ENCODE measurements at places on chromosomes 3 and 15.

GRCh38 chr3:142853270-142854168 is 35.4 kb downstream of the PCOLCE2 start:
- no peak for DNase-seq

DNA sequence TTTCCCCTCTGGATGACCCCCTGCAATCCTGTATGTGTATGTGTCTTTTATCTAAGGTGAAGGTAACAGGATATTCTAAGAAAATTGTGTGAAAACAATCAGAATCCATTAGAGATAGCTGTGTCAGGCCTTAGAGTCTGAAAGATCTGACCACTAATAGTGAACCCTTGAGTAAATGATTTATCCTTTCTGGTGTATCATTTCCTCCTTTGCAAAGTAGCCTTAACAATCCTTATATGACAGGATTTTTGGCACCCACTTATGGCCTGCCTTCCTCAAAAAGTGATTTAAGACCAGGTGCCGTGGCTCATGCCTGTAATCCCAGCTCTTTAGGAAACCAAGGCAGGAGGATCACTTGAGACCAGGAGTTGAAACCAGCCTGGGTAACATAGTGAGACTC is 110.2 kb downstream of the RBPMS2 start:
- no peak for DNase-seq

DNA sequence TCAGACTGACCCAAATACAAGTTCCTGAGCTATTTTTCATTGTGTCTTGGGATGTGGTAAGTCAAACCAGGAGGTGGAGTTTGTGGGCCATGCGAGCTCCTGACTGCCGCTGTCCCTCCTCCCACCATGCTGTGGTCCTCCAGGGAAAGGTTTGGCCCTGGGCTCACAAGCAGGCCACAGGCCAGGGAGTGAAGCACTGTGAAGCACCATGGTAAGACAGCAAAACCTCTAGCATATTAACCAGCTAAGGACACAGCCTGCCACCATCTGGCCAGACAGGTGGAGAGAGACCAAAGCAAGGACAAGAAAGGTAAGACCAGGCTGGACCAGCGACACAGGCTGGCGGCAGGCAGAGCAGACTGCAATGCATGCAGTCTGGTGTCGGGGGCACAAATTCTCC is 15.3 kb downstream of the RAB43 start:
- no peak for DNase-seq

GRCh38 chr3:185363662-185364203 is 797 bp downstream of the MAP3K13 start:
- DNase-seq, result no peak

DNA sequence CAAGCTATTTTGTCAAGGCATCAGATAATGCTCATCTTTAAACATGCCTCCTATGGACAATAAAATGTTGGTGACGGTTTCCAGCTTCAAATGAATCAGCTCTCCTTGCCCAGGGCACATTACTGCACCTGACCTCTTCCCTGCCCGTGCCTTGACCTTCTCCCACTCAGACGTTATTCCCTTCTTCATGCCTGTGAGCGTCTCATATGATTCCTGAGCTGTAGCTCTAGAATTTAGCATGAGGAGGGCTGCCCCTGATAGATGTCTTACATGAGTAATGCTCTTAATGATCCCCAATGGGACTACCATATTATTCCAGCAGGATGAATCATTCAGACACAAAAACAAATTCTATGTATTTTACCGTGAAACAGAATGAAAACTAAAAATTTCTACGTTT is 762.7 kb downstream of the ROBO1 start:
- DNase-seq, result no peak

DNA sequence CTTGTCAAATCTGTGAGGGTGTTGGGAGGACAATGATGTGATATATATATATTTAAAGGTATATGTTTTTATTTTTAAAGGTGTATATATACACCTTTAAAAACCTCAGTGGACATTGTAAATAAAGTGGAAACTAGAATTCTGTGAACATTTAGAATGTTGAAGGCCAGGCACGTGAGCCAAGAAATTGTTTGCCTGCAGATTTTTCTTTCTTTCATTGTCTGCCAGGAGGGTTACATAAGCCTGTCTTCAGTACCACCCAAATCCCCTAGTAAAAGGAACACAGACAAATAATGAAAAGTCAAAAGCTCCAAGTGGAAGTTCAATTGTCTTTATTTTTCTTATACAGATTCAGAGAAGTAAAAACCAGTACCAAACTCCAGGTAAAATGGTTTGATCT is 42.4 kb downstream of the TM4SF4 start:
- DNase-seq, result no peak

DNA sequence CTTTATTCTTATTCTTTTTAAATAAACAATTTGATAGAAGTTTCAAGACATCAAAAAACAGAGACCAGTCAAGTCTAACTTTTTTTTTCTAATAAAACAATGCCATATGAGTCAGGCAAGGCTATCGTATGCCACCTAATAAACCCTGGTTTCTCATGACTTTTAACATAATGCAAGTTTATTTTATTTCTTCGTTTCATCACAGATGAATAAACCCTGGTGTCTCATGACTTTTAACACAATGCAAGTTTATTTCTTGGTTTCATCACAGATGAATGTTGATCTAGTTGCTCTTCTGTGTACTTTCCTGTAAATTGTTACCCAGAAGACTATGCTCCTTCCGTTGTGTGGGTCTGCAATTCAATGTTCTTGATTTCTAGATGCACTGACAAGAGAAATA is 905.4 kb downstream of the ROBO2 start:
- no peak for DNase-seq

GRCh38 chr3:101143012-101143411 is 149.8 kb upstream of the ABI3BP start:
- no peak for DNase-seq

- peak; percentile 57 for DNase-seq
Observed at GRCh38 chr15:70492240-70493177, 270.8 kb downstream of the UACA start.

- DNase-seq, result peak; percentile 68
Observed at GRCh38 chr3:24521420-24522145, 26.9 kb upstream of the THRB start.

DNA sequence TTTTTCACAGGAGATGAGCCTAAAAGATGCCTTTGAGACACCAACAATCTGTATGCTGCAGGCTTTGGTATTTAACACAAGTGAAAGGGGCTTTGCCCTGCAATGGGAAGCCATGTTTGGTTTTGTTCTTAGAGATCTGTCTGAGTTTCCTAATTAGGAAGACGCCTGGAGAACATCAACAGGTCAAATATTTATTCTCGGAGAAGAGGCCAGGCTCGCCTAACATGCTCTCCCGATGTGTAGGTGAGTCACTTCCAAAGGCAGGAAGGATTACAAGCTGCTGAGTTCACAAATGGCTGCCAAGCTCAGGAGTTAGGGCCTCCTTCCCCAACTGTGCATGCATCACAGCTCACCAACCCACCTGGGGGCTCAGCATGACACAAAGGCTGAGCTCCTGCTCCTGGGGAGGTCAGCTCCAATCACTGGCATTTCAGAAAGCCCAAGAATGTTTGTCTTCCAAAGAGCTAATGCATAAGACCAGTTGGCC is 119.5 kb upstream of the PRICKLE2 start:
- no peak for DNase-seq

- no peak for DNase-seq
Observed at GRCh38 chr3:12638105-12638504, 25.8 kb downstream of the RAF1 start.

DNA sequence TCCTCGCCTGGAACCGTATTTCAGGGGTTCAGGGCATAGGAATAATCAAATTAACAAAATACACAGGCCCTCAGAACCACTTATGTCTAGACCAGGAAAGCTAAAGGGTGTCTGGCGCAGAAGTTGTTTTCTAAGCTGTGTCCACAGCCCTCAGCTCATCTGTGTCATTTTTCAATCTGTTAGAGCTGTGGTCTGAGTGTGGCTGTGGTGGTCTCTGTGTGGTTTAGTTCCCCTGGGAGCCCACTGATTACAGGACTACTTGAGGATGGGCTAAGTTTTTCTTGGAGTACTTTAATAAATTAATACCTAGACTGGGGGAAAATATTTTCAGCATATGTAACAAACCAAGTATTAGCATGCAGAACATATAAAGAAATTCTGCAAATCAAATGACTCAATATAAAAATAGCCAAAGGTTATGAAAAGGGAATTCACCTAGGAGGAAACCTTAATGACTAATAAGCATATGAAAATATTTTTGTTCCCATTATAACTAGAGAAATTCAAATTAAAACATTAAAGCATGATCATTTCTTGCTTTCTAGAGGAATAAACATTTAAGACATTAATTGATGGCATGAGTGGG is 186.3 kb downstream of the SATB1 start:
- no peak for DNase-seq

DNA sequence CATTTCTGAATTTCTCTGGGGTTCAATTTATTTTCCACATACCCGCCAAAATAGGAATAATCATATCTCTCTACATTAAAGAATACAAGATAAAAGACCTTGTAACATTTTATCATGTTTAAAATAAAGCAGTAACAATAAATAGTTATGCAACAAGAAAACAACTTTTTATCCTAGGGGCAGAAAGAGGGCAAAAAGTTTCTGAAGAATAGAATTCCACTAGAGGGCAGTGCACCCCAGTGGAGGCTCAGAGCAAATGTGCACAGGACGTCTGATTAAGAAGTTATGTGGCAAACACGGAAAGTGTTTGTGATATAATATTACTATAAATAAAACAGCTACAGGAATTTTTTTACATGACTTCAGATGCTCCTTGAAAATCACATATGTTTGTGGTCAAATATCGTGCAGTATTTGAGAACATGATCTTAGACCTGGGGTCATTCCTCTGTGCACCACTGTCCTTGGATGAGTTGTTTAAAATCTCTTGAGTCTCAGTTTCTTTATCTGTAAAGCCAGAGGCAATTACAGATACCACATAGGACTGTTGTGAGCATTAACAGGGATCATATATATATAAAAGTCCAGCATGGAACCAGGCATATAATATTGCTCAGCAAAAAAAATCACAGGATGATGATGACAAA is 13.2 kb upstream of the PIK3R4 start:
- DNase-seq, result peak; percentile 73

DNA sequence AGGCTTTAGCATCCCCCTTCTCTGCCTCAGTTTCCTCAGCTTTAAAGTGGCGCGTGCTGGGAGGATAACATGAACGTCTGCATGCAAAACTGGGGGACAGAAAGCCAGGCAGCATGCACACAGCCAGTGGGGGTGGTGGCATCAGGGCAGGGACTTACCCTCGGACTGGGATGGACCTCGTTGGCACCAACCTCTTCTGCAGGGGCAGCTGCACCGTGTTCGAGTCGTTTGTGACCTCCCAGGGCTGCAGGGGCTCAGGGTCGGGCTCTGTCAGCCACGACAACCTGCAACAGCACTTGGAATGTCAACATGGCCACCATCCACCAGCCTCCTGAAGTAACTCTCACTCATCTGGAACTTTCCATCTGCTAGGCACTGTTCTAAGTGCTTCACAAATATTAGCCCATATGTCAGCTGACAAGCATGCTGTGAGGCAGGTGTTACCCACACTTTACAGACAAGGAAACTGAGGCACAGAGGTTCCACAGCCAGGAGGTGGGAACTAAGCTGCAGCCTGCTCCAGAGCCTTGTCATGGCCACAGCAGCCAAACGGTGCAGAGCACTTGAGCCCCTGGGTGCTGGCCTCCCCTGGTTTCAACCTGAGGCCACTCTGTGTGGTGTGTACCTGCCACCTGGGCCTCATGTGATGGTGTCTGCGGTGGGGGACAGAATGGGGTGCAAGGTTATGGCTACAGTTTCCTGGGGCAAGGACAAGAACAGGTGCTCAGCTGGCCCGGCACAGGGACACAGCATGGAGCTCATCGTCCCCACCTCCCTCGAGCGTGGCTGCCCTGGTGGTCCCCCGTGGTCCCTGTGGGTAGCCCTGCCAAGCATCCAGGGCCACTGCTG is 6.7 kb downstream of the C3orf22 start:
- DNase-seq, result peak; percentile 14

- DNase-seq, result no peak
Observed at GRCh38 chr3:47000922-47001730, 21.7 kb downstream of the NBEAL2 start.

- no peak for DNase-seq
Observed at GRCh38 chr15:70789213-70789612, 25.9 kb upstream of the UACA start.

DNA sequence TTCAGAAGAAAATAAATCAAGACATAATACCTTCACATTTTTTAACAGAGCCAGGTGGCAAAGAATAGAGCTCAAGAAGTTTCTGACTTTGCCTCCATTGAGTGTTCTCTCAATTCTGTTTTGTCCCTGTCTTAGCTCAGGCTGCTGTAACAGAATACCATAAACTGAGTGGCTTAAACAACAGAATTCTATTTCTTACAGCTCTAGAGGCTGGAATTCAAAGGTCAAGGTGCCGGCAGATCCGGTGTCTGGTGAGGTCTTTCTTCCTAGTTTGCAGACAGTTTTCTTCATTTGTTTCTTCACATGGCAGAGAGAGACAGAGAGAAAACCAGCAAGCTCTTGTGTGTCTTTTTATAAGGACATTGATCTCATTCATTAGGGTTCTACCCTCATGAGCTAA is 25.6 kb downstream of the IQCH start:
- no peak for DNase-seq

- no peak for DNase-seq
Observed at GRCh38 chr3:183572935-183573334, 17.4 kb upstream of the KLHL6 start.

DNA sequence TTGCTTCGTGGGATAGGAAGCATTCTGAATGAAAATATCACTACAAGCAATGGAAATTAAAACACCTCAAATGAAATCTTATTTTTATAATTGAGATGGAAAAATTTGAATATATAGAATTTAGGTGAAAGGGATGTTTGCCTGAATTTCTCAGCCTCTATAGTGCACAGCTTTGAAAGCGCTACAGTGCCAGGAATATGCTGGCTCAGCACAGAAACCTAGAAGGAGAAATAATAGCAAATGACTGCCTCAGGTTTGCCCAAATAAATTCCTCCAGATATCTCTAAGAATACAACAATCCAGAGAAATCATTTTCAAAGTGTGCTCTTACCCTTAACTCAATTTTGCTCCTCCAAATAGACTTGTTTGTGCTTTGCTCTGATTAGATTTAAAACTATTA is 141.1 kb upstream of the ZNF385D start:
- DNase-seq, result no peak

- DNase-seq, result no peak
Observed at GRCh38 chr3:12436514-12437220, 47.6 kb upstream of the TSEN2 start.

DNA sequence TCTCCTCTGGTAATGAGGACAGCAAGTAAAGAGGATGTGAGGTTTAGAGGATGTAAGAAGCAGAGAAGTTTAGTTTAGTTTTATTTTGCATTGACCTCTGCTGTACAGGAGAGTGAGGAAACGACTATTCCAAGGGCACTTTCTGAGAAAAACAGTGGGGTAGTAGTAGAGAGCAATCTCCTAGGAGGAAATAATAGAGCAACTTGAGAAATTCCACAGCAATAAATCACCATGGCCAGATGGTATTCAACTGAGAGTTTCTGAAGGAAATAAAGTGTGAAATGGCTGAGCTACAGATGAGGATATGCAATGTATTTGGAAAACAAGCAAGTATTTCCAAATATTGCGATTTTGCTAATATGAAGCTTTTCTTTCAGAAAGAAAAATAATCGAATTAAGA is 118.9 kb downstream of the DPH6 start:
- DNase-seq, result no peak

- no peak for DNase-seq
Observed at GRCh38 chr15:47460795-47461573, 256.3 kb upstream of the SEMA6D start.

- DNase-seq, result peak; percentile 51
Observed at GRCh38 chr3:9248522-9249271, 749 bp downstream of the SRGAP3 start.
